ENCODE measurements at places on chromosomes 5 and 9.

DNA sequence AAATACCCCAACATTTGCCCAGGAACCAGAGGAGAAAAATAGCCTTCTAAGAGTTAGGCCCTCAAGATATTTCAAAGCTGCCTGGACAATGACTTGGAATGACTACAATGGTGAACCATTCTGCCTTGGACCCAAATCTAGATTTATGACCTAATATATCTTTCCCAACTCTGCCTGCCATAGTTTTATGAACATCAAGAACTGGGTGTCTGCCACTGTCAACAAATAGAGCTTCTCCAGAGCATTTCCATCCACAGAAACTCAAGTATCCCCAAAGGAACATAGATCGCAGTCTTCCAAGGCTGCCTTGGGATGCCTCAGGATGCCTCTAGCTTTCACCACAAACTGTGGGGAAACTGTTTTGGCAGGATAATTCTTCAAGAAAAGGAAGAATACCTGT is 48.2 kb upstream of the NFIB start:
- no peak for DNase-seq

GRCh38 chr9:2230362-2230761 is 215.2 kb downstream of the SMARCA2 start:
- no peak for DNase-seq

GRCh38 chr9:133537257-133537656 is 2.8 kb downstream of the ADAMTSL2 start:
- DNase-seq: no peak

- DNase-seq: no peak
Observed at GRCh38 chr5:88805151-88805784, 77.7 kb downstream of the MEF2C start.

DNA sequence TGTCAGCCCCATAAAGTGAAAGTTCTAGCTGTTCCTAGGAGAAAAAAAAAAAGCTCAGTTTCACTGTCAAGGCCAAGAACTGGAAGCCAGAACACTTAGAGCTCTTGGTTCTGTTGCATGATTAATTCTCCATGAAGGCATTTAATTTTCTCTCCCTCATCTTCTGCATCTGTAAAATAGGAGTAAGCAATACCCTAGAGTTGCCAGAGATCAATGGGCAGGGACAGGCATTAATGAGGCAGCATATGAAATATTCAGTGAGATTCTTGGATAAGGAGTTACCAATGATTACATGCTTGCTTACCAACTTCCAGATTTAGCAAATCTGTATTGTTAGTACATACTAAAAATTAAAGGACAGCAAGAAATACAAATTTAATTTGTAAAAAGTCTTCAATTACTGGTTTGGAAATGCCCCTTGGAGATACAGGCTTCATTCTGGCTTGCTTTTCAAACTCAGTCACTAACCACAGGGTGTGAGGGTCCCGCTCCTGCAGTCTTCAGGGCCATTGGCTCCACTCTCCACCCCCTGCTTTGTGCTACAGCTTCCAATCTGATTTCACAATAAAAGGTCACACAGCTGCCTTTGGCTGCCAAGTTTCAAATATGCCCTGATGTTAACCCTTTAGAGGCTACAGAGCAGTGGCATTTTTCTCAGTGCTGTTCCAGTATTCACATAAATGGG is 624.6 kb downstream of the BNC2 start:
- DNase-seq: no peak

DNA sequence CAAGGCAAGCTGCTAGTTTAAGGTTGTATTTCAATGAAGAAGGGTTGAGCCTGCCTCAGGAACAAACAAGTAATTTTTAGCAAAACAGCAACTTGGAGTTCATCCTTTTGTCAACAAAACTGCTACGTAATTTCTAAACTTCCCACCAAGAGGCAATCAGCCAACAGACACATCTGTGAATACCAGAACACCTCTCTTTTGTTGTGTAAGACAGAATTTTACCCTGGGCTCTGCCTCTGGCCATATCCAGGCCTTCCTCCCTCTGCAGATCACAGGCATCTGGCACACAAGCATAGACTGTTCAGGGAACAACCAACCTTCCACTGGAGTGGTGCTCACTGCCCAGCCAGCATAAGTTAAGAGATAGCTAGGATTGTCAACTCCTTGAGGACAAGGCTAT is 409.0 kb downstream of the SPOCK1 start:
- DNase-seq: no peak

DNA sequence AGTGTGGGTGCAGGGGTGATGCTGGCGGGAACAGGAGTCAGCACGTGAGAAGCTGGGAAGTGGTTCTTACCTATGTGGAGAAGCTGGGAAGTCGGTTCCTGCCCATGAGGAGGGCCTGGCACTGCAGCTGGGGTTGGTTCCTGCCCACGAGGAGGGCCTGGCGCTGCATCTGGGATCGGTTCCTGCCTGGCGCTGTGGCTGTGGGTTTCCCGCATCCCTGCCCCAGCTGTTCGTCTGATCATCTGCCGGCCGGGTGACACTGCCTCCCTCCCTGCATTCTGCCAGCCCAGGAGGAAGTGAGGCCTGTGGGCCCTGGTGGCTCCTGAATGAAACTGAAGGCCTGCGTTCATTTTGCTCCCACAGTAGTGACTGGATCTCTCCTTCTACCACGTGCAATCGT is 5.1 kb downstream of the OBP2A start:
- DNase-seq: no peak

GRCh38 chr5:134835623-134836022 is 10.1 kb upstream of the C5orf24 start:
- DNase-seq: no peak

DNA sequence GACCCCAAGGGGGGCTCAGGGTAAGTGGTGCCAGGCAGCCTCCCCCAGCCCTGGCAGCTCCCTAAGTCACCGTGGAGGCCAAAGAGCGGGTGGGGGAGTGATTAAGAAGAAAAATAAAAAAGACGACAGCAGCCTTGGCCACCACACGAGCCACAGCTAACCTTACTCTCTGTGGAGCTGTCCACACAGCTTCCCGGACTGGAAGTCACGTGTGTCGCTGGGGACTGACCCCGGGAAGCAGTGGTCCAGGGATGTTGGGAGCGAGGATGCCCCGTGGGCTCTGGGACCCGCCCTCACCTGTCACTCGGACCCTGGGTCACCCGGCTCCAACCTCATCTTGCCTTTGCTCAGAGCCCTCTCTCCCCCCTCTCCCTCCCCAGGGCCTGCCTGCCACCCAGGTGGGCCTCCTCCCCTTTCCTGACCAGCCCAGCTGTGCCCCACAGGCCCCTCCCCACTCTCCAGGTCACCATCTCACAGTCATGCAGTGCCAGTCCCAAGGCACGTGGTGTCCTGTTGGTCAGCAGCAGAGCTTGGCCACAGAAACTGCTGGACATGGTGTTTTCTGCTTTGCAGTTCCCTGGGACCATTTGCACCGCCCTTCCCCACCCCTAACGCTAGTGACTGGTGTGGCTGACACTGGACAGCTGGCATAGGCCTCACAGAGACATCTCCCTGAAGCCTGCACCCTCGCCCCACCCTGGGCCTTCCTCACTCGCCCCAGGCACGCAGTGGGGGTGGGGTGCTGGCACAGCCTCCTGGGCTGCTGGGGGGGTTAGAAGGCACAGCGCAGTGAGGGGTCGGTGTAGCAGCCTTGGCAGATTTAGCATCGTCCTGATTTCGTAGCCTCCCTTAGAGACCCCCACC is 9.8 kb upstream of the EXOC3 start:
- no peak for DNase-seq

- DNase-seq: no peak
Observed at GRCh38 chr9:117304549-117304948, 110.3 kb downstream of the ASTN2 start.

DNA sequence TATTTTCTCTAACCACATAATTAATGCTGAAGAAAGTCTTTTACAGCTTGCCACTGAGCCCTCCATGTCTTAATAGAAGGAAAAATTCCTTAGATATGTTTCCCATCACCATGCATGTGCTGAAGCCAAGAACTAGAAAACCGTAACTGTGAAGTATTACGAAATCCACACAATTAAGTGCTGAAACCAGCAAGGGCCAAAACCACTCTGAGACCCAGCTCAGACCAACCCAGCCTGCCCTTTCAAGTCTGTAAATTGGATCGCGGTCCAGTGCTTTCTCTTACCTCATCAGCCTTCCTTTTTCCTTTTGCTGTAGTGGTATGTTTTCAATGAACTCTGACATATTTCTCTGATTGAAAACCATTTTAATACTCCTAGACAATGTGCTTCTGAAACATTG is 26.3 kb downstream of the SEMA5A start:
- no peak for DNase-seq

DNA sequence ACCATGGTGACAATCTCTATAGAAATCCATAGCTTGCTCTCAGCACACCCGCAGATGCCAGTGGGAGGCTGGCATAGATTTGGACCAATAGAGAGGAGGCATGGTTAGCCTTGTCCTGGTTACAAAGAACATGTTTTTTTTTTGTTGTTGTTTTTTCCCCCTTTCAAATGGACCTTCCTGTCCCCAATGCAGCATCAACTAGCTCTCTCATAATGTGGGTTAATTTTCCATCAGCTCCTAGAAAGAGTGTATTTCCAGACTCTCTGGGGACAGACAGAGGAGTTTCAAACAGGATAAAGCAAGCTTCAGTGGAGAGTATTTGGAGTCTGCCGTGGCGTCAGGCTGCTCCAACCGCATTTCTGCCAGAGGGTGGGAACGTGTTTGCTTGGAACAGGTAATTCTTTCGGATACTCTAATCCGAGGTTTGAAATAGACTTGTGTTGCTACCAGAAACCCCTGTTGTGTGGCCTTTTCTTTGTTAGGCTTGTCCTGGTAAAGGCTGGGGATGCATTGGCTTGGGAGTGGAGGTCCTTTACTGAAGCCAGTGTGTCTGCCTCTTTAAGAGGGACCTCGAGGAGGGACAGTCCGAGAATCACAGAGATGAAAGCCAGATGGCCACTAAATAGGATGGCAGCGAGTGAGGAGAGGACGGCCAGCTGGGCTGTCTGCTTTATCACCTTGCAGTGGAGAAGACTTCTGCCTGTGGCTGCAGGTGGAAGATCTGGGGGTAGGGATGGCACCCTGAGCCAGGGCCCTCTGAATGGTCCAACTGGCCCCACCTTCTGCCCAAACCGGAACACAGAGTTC is 130.5 kb upstream of the CPEB4 start:
- DNase-seq: no peak

- DNase-seq: no peak
Observed at GRCh38 chr5:74373076-74373475, 267.5 kb downstream of the ENC1 start.

Measured in stimulated activated CD8-positive, alpha-beta memory T cell treated with anti-CD3 and anti-CD28 coated beads, Interleukin-15, amount 100 ng/mL, for 24 hours (primary cell).